ENCODE measurements at places on chromosomes 5 and 9.

- DNase-seq: no peak
These were observed 480.3 kb downstream of the RAB3C start for GRCh38 chr5:59062986-59063683.

- no peak for DNase-seq
These were observed 1045.6 kb upstream of the WWC1 start for GRCh38 chr5:167245868-167246267.

DNA sequence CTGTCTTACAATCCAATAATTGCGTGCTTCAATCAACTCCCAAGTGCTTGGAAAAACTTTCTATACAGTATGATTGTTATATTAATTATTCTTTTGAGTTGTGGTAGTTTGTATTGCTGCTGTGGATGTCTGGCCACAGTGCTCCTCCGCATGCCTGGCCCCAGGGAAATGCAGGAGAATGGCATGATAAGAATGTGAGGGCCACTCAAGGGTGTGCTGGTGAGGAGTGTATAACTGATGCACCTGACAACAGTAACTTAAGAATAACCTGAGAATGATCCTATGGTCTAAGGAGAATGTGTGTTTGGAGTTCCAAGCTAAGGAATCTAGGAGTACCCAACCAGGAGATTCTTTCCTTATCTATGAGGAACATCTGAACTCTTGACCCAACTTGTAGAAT is 152.9 kb upstream of the APC start:
- DNase-seq: no peak

DNA sequence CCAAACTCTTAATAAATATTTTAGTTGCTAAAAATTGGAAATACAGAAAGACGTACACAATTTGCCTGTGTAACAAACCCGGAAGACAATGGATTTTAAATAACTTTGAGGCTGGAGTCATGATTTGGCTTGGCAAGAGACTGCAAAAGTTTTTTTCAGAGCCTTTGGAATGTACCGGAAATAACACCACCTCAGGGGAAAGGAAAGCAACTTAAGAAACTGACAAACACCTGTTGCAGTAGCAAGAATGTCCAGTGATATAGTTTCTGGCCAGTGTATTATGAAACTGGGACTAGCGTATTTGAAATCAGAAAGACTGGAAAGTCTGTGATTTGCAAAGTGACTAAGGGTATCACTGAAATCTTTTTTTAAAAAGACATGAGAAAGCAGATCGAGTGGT is 842 bp downstream of the MUSK start:
- DNase-seq: no peak

All from stomach (tissue), 19 donors.